ENCODE measurements at places on chromosomes 1 and 21.

GRCh38 chr1:218025454-218025853 is 259.6 kb upstream of the RRP15 start:
- no peak for DNase-seq

GRCh38 chr1:27026621-27027574 is 14.2 kb upstream of the TENT5B start:
- DNase-seq = no peak

- DNase-seq = no peak
These were observed 160.5 kb upstream of the PDE4B start for GRCh38 chr1:65632235-65632634.

DNA sequence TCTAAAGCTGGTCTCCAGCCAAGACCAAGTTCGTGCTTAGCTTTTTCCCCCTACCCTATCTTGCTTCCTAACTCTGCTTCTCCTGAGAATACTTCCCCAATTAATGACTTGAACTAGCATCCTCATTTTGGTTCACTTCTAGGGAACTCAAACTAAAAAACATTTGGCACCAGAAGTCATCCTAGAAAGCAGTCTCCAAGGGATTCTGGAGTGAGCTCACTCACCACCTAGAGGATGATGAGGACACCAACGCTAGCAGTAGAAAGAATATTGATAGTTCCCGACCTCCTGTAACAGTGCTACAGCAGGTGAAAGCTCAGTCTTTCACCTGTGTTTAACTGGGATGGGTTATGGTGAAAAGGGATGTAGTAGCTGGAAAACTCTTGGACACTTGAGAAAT is 4.7 kb upstream of the PSMB2 start:
- DNase-seq = no peak

DNA sequence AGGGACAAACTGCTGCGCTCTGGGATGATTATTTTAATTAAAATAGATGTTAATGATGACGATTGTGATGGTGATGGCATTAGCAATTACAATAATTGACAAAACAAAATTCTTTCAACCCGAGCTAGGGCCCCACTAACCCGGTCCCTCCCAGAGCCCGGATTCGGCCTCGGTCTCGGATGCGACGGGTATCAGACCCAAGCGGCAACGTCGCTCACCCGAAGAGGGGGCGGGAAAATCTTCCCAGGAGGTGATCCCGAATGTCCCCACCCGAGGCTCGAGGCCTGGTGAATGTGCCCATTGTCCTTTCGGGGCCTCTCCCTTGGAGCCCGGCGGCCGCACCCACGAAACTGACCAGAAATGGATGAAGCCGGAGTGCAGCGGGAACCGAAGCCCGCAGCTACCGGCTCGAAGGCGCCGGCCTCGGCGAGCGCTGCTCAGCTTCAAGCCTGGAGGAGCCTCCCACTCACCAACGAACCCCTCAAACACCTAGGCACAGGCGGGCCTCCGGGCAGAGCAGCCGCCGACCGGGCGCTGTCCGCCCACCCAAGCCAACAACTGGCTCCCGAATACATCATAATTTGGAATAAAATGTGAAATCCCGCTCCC is 1.2 kb downstream of the TAL1 start:
- no peak for DNase-seq

GRCh38 chr1:82030830-82031229 is 230.1 kb downstream of the ADGRL2 start:
- no peak for DNase-seq

DNA sequence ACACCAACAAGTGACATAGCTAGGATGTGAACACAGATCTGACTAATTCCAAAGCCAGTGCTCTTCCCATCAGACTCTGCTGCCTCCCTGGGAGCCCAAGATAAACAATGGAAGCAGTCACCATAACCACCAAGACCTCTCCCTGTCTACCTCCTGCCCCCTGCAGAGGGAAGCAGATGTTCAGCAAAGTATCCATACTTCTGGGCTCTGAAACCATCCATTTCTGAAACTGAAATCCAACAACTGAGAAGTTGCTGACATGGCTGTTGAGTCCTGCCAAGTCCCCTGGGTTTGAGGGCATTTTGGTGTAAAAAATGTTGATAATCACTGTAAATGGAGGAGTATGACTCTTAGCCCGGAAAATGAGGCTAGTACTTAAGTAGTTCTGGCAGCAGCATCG is 102.1 kb downstream of the TYW3 start:
- no peak for DNase-seq

DNA sequence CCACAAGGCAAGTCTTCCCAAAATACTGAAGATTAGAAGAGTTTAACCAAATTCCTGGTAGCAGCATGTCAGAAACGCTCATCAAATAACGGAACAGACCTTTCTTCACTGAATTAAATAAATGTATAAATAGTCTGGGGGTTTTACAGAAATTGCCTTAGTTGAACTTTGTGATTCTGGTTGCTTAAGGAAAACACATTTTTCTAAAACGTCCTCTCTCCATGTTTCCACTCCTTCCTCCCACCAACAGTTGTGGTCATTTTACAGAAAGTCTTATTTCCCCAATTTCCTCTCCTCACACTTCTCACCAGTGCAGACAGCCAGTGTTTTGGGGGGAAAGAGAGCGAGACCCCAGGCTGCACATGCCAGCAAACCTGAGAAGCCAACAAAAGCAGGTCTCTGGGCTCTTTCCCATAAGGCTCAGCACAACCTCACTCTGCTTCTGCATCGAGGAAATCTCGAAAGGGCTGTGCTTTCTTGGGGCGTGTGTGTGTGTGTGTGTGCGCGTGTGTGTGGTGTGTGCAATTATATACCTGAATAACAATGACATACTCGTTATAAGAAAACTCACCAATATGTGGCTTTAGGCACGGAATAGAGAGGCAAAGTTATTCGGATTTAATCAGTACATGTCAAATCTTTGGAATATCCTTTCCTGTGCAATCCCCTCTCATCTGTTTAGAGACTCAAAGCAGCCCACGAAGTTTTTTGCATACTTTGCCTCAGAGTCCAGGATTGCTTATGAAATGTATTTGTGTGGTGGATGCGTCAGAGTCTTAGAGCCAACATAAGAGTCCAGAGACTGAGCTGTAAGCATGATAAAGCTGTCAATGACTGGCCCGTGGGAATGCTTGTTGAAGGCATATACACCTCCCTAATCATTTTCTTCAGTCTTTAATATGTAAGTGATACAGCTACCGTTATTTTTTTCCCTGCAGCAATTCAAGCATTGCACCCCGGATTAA is 2.0 kb downstream of the KCNJ15 start:
- DNase-seq = no peak

DNA sequence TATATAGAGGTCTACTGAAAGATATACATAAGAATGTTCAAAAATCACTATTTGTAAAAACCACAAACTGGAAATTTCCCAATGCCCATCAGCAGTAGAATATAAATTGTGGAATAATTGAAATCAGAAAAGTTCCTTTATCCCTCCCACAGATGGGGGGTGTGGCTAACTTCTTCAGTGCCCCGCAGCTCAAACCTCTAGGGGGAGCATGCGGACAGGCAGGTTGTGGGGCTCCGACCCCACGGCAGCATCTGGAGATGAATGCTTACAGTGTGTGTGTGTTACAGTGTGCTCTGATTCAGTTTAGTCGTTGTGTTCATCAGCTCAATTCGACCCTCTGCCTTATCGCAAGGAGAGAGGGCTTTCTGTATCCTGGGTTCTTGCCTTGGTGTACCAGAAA is 262.1 kb upstream of the LRRC7 start:
- DNase-seq = no peak

DNA sequence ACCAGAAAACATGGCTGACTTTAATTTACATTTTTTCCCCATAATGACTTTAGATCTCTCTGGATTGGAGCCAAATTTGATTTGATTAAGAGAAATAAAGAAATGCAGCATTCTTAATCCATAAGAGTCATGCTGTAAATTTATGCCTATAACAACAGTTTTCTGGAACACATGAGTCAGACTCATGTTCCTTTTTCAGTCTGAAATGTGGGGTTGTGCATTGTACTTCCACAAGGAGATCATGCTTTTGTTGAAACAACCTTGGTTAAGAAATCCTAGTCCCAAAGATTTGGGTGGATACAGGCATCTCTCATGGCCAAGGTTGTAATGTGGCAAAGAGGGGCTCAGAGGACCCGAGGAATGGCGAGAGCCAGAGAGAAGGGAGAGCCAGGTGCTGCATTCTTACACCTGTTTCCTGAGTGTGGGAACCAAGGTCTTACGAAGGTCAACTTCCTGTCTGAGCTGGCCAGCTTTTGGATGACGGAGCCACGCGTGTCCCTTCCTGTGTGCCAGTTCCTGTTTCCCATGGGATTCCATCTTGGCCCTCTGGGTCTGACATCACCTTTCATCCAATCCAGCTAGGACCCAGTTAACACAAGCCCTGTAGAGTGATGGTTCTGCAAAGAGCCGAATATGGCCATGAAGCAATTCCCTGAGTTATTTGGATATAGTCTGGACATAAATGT is 23.1 kb downstream of the CLDN14 start:
- no peak for DNase-seq

DNA sequence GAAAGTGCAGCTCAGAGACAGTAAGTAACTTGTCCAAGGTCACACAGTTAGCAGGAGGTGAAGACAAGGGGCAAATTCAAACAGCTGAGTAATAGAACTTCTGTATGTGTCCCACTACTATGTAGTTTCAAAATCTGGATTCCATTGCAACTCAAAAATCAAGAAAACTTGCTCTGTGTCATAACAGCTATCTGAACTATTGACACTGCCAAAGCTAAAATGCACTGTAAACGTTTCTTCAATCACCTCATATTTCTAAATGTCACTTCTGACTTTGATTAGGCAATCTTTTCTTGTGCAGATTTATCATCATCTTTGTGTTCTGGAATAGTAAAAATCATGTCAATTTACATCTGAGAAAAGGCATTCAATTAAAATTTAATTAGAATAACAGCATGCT is 957.6 kb downstream of the MRPL39 start:
- no peak for DNase-seq

GRCh38 chr21:44579056-44579832 is 1.2 kb downstream of the KRTAP10-5 start:
- DNase-seq = no peak

- DNase-seq = no peak
These were observed 542 bp downstream of the EIF2B3 start for GRCh38 chr1:44985747-44986359.

DNA sequence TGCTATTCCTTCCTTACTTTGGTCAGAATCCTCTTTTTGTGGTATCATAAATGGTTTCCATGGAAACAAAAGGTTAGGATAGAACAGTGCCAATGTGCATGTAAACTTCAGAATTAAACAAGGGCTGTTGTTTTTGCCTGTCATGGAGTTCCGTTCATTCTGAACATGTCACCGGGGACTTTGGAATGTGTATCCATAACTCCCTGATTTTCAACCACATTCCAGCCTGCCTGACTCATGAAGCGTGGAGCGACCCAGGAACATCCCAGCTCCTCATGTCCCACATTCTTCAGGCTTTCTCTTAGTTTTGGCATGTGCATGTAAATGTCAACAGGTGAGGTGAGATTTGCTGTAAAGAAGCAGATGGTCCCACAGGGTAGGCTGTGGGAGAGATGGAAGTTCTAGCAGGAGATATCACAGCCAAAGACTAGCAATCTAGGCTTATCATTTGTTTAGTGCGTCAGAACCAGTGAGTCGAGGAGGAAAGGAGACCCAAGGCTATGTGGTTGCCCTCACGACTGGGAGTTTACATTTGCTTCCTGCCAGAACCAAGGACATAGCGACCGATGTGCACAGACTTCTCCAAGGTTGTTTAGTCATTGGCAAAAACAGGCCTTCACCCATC is 23.0 kb upstream of the DNAJC11 start:
- no peak for DNase-seq

- no peak for DNase-seq
These were observed 20.3 kb downstream of the ZMYM4 start for GRCh38 chr1:35288761-35289160.

- no peak for DNase-seq
These were observed 605.8 kb upstream of the CAMK1G start for GRCh38 chr1:208977638-208978256.

GRCh38 chr1:2275796-2276536 is 47.8 kb downstream of the SKI start:
- DNase-seq = no peak

DNA sequence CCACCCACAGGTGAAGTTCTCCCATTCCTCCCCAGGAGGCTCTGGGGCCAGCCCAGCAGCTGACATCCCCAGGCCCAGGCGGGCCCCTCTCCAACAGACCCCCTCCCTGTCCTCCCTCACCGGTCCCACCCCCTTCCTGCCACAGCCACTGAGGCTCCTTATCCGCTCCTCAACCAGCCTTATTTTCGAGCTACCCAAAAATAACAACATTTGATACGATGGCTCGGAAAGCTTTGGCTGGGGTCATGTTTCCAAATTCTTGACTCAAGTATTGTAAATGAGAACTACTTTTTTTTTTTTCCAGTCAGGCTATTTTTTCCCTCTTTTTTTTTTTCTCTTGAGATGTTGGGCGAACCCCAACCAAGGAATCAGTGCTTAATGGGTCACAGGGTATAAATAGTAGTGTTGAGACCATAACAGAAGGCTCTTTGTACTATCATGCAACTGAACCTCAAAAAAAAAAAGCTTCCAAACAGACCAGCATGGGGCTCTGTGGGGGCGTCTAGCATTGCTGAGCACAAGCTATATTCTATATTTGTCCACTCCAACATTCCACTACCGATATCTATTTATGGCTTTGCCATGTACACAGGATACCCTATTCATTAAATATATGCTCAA is 27.2 kb downstream of the IRF2BP2 start:
- DNase-seq = no peak

DNA sequence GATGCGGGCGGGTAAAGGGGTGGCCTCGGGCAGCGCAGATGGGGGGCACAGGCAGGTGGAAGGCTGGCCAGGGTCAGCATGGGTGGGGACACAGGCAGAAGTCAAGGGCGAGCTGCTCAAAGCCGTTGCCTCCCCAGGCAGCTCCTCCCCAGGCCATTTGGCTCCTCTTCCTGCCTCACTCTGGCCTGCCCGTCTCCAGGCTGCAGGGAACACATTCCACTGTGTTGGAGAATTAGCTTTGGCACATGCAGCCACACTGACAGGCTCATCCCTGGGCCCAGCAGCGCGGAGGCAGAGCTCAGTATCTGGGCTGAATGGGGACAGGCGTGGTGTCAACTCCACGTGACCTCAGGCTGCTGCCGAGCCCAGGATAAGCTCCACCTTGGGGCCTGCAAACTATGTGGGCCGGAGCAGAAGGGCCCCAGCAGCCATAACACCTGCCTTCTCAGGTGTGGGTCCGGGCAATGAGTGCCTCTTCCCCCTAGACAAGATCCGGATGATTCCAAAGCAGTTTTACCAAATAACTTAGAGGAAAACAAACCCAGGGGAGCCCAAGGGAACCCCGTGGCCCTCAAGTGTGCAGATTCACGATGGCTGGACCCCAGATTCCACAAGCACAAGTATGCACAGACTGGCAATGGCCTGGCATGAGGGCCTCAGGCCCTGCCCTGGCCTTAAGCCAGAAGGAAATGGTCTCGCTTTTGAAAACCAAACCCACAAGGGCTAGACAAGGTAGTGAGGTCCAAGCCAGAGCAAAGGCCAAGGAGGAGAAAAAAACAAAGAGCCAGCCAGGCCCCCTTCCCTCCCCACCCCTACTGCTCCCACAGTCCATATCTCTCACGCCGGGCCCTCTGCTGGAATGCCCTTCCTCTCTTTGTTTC is 40.2 kb downstream of the HSPG2 start:
- DNase-seq = no peak

- no peak for DNase-seq
These were observed 99.6 kb upstream of the CDC42BPA start for GRCh38 chr1:227417756-227418480.

All from NCI-H1048 (cell line).